Dermis blood vessel endothelial cell (primary cell): ENCODE measurements at places on chromosomes 12 and 14.

GRCh38 chr14:86543521-86543920 is 1013.6 kb downstream of the FLRT2 start:
- no peak for DNase-seq

GRCh38 chr12:106227641-106228319 is 20.0 kb downstream of the CKAP4 start:
- no peak for DNase-seq

DNA sequence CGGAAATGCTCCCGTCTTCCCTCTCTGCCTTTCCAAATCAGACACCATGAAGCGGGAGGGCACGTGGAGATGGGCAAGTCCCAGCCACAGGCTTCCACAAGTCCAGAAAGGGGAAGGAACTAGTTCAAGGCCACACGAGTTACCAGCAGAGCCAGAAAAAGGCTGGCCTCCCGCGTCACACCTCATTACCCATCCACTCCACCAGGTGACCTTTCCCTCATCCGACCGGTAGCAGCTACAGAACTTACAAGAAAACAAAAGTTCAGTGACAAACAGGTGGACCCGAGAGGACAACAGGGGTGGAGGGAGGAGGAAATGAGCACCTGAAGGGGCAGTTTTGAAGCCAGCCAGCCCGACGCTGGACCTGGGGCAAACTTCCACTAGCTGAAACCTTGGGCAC is 46.9 kb downstream of the CHGA start:
- no peak for DNase-seq

DNA sequence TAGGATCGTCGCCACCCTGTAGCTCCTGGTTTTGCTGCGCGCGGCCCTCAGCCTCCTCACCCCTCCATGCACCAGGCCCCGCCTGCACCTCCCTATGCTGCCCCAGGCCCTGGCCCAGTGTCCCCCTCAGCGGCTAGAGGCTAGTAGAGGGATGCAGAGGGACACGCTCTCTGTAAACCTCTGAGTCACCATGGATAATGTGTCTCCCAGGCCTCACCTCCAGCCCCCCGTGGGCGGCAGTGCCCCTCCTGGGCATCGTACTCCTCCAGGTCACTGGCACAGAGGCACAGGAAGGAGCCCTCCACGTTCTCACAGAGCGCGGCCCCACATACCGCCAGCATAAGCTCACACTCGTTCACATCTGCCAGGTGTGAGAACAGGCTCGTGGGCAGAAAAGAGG is 12.3 kb downstream of the ISCA2 start:
- DNase-seq: no peak

DNA sequence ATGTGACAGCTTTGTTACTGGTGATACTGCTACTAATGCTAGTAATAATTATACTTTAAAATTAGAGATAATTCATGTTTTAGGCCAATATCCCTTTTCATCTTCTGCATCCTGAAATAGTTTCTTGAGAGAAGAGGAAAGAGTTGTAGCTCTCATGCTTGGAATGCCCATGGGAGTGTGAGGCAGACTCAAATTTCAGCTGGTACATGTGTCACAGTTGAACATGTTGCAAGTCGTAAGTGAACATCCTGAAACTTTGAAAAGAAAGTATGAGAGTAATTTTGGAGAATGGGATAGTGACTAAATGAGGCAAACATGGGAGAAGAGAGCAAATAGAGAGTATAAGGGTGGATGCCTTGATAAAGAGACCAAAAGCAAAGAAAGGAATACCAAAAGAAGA is 168.0 kb downstream of the TMTC3 start:
- peak; percentile 25 for DNase-seq

GRCh38 chr14:67486890-67487289 is 1.6 kb downstream of the TMEM229B start:
- no peak for DNase-seq

GRCh38 chr12:22332202-22332601 is 2.3 kb downstream of the ST8SIA1 start:
- DNase-seq: no peak

DNA sequence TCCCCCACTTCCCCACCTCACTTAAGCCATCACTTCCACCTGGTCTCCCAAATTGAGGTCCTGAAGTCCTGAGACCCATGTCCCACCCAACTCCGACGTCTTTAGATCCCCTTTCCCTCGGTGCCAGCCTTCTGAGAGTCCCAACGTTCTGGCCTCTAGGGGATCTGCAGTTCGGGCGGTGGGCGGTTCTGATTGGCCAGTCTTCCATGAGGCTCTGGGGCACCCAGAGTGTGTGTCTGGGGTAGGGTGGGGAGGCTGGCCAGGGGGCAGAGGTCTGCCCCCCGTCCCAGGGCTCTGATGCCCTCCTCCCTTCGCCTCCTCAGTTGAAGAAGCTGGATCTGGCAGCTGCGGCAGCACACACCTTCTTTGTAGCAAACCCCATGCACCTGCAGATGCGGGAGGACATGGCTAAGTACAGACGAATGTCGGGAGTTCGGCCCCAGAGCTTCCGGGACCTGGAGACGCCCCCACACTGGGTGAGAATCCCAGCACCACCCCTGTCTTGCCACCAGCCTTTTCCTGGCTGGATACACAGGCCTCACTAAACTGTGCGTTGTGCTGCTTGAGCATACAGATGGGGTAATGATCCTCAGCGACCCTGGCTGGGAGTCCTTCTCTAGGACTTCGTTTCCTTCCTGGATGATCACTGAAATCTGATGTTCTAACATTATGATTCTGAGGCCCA is 1.5 kb downstream of the P3H3 start:
- DNase-seq: no peak

DNA sequence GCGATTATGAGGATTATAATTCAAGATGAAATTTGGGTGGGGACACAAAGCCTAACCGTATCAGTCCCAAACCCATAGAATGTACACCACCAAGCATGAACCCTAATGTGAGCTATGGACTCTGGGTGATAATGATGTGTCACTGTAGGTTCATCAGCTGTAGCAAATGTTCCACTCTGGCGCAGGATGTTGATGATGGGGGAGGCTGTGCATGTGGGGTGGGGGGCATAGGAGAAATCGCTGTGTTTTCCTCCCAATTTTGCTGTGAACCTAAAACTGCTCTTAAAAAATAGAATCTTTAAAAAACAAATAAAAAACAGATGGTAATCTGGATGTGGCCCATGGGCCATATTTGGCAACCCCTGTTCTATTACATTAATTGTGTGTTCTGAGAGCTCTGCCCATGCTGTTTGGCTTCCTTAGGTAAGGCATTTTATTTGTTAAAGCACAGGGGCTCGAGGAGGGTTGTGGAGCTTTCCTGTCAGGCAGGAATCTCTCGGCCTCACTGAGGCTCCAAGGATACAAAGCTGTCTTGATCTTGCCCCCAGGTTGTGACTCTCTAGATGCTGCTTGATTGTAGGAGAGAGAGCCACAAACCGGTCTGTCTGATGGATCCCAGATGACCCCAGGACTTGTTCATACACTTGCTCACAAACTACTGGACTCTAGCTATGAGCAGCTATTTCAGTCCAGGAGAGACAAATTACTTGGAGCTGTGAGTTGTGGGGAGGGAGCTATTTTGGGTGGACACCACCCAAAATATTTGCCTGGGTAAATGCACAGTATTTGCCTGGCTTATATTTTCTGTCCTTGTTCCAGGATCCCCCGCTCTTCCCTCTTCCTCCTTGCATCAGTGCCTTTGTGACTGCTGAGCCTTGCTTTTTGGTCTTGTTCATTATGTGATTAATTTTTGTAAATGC is 340.2 kb downstream of the MED13L start:
- no peak for DNase-seq

GRCh38 chr12:72075891-72076557 is 137.4 kb downstream of the TPH2 start:
- DNase-seq: no peak

DNA sequence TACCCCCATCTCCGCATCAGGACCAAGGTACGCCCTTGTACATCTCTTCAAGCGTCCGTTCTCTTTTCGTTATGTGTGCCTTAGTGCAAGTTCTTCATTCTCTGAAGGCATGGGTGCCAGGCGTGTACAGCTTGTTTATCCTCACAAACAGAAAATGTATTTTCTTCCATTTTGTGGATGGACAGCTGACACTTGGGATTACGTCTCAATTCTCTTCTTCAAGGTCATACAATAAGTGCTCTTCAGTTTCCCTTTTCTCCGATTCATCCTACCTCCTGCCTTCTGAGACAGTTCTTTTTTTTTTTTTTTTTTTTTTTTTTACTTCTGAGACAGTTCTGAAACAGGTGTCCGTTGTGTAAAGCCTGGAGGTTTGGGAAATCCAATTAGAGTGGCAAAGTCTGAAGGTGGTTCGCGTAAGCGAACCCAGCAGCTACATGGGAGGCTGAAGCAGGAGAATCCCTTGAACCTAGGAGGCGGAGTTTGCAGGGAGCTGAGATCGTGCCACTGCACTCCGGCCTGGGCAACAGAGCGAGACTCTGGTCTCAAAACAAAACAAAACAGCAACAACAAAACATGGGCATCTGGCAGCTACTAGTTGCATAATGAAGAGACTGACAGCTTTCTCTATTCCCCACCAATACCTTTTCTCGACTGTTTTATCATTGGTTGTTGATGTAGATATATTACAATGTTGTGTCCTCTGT is 734 bp downstream of the COX6A1 start:
- peak; percentile 18 for DNase-seq

DNA sequence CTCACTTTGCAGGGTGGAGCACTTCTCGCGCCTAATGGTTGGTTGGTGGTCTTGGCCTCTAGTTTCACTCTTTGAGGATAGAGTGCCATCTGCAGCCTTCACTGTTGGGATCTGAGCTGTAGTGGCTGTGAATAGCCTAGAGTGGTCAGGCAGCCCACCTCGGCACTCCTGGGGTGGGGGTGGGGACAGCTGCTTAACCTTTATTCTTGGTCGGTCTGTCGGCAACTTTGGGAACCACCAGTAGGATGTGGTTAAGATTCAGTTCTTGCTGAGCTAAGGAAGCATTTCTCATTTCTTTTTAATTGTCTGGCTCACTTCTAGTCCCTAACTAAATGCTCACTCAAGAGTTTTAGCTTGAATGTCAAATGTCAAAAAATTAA is 21.1 kb downstream of the TMBIM6 start:
- no peak for DNase-seq

- no peak for DNase-seq
Measured at GRCh38 chr12:65152012-65152411, 17.4 kb upstream of the LEMD3 start.

- DNase-seq: no peak
Measured at GRCh38 chr12:6538420-6539313, 4.3 kb downstream of the GAPDH start.

DNA sequence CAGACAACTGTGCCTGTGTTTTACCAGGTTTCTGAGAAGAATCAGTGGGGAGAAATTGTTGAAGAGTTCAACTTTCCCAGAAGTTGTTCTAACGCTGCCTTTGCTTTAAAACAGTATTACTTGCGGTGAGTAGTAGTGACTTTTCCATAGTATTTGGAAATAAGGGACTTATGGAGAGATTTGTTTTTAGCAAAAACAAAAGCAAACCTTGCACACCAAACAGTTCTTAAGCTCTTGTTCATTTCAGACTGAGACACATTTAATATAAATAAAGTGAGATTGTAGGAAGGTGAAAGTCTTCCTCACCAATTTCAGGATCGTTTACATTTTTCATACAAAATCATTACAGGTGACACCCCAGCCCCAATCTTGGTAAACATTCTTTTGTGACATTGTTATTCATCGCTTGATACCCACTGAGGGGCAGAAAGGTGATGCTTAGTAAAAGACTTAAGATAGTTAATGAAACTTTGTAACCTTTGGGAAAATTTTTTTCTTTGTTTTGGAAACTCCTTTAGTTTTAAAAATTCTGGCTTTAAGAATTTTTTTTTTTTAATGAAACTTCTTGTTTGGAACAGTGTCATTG is 1.8 kb downstream of the ARID2 start:
- DNase-seq: no peak

- DNase-seq: no peak
Measured at GRCh38 chr12:124096869-124097434, 123.9 kb downstream of the ZNF664 start.

- peak; percentile 12 for DNase-seq
Measured at GRCh38 chr14:30874120-30874998, at the start of gene COCH. COCH (plus strand) TSS chr14:30874559; CDS start chr14:30874939, 380 bp downstream.

- DNase-seq: no peak
Measured at GRCh38 chr14:71492346-71492745, 439.9 kb upstream of the RGS6 start.

DNA sequence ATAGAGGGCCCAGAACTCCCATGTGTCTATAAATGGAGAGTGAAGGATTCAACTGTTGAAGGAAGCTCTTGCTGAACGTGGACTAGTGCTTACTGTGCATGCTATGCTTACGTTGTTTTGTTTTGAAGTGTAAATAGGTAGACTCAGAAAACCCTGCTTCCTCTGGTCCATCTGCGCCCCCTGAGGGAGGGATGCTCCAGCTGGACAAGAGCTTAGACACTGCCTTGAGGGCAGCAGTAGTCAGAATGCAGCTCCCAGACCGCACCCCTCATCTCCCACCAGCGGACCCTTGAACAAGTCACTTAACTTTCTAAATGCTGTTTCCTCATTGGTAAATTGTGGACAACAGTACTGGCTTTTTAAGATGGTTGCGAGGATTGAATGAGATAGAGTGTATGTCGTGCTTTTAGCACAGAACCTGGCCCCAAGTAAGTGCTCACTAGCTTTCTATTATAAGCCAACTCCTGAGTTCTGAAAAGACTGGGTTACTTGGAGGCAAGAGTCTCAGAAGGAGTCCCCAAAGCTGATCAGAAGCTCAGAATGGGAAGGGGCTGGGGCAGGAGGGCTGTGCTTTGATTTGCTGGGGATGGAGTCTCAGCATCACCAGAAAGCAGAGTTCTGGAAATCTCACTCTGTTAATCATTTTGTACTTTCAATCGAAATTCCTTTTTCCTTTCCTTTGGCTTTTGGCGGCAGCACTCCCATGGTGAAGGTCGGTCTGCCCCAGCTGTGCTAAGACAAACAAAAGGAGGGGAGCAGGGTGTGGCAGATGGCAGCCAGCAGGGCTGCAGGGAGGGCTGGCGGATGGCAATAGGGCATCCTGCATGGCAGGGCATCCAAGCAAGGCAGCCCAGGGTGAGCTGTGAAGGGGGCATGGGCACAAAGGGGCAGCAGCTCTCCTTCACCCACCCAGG is 15.6 kb downstream of the AGAP2 start:
- no peak for DNase-seq

GRCh38 chr14:89445273-89445973 is 28.4 kb upstream of the FOXN3 start:
- DNase-seq: peak; percentile 47

- peak; percentile 94 for DNase-seq
Measured at GRCh38 chr12:121793838-121794533, 498 bp upstream of the RHOF start.

DNA sequence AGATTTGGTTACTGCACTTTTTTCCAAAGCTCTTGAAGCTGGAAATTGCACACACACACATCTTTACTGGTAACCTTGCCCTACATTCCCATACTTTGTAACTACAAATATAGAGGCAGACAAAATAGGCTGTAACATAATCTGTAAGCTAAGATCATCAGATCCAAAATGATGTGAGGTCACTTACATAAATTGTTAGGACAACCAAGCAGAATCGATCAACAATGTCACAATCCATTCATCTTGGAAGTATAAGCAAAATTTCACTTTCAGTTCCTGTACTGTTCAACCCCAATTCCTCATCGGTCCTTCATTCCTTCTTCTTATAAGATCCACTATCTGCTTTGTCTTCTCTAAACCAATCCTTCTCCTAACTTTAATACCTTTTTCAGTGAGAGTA is 72.6 kb downstream of the EPS8 start:
- DNase-seq: no peak

- no peak for DNase-seq
Measured at GRCh38 chr14:60214003-60214402, 35.0 kb upstream of the PPM1A start.
